ENCODE measurements at places on chromosomes 13 and 19. TPM values are rescaled to one million over a fixed set of nuclear protein-coding genes. Genes with fewer than 3 reads are reported as not detected.
A peak's percentile ranks its signal among the peaks of the same experiment; 100 is the strongest.

PRODH2 gene
- total RNA-seq: not detected

INTS6 gene
- total RNA-seq: 40.5 TPM

KIR3DL1 gene
- total RNA-seq: not detected

CEACAM3 gene
- total RNA-seq: not detected

IRS2 gene
- total RNA-seq: 7.1 TPM

OR10H1 gene
- not detected for total RNA-seq

DLL3 gene
- not detected for total RNA-seq

NRTN gene
- not detected for total RNA-seq

TMEM150B gene
- total RNA-seq: 0.29 TPM

FFAR2 gene
- total RNA-seq: not detected

DDX49 gene
- total RNA-seq: 46.7 TPM

KCTD4 gene
- under 0.01 TPM for total RNA-seq

OR4F17 gene
- not detected for total RNA-seq

CEACAM16 gene
- under 0.01 TPM for total RNA-seq

DNA sequence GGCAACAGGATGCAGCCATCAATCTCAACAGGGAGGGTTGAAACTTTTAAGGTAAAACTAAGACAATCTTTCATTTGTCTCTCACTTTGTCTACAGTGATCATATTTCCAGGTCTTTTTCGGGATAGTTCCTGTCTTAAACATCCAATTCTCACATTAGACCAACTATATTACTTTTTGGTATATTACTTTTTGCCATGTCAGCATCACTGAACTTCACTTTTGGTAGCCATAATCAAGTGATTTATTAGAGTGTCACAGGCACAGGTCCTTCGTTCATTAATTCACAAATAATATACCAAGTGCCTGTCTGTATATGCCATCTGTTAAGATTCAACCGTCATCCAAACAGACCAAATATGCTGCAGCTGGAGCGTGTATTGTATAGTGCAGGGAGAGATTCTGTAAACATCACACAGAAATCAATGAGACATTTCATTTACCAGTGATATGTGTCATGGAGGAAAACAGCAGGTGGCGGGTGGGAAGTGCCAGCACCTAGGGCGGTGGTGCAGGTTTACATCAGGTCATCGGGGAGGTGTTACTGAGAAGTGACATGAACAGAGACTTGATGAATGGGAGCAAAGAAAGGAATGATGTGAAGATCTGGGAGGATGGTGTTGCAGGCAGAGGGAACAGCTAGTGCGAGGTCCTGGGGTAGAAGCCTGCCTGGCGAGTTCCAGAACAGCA lies 24.9 kb downstream of the ARHGEF7 start:
- peak; percentile 51 for DNase-seq

- no peak for DNase-seq
These were observed 31.1 kb downstream of the RB1 start for GRCh38 chr13:48334534-48335127.

DNA sequence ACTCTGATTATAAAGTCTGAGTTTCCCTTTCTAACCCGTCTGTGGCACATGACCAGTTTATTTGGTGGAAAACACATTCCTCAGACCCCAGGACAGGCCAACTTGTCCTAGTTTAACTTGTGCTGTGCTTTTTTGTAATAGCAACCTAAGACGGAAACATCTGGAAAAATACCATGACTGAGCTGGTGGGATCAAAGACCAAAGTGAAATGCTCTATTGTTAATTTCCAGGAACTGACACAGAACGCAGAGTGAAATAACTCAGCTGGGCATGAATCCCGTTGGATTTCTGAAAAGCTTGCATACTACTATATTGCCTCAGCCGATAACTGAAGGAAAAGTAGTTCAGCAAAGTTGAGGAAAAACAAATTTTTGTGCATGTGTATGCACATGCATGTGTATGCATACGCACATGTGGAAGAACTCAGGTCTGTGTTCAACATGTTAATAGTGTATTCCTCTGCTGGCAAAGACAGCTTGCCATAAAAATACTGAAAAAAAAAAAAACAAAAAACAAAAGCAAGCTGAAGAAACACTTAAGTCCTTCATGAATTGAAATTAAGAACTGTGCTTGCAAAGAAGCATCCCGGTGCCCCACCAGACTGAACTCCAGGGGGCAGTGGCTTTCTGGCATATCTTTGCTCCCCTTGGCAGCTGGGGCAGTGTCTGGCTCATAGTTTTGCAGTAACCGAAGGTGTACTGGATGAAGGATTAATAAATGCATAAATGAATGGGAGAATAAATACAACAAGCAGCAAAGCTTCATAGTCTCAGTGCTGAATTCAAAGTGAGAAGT lies 187.8 kb downstream of the LHFPL6 start:
- DNase-seq: peak; percentile 49

GRCh38 chr13:74816737-74817136 lies 665.2 kb downstream of the TBC1D4 start:
- DNase-seq: no peak

DNA sequence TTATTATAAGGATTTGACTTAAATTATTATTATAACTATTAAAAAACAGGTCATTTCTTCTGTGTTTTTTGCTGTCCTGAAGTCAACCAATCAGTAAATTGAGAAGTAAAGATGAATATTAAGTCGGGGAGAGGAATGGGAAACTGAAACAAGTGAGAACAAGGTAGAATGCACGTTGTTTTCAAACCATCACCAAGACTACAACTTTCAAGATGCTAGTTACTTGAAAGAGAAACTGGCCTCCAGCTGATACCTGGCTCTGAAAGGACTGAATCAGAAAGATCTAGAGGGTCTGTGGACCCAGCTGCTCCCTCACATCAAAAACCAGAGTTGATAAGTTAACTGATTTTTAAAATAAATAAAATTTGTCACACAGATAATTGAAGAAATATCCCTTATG lies 1301.5 kb upstream of the ATXN8OS start:
- DNase-seq: no peak

- peak; percentile 58 for DNase-seq
These were observed 15.4 kb upstream of the NOP53 start for GRCh38 chr19:47729799-47730520.

- no peak for DNase-seq
These were observed 218.0 kb downstream of the RBM26 start for GRCh38 chr13:79187917-79188690.

DNA sequence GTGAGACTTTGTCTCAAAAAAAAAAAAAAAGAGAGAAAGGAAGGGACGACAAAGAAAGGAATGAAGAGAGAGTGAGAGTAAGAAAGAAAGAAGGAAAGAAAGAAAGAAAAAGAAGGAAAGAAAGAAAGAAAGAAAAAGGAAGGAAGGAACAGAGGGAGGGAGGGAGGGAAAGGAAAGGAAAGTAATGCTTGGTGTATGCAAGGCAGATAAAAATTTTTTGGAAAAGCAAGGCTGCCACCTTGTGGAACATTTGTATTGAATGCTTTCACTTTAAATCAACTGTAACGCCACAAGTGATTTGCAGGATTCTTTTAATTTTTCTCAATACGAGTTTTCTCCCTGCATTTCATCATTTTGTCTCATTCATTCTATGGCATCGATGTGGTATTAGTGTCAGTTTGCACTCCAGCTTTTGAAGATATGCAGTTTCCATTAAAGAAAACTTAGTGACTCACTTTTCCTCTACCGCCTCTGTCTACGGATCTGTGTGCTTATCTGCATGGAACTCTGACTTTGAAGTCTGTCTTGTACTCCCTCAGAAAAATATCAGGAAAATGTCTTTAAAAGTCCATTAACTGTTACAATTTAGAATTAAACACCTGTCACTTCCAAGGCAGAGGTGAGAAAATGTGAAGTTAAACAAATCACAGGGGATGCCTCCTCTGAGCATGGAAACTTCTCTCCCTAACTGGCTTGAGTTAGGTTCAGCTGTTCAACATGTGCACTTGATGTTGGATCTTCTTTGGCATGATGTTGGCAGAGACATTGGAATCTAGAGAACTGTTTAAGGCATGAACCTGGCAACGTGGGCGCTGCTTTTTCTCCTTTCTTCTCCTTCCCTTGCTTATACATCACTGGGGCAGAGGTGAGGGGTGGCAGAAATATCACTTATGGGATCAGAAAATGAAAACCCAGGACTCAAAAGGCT lies 20.0 kb upstream of the ZDHHC20 start:
- peak; percentile 73 for DNase-seq

DNA sequence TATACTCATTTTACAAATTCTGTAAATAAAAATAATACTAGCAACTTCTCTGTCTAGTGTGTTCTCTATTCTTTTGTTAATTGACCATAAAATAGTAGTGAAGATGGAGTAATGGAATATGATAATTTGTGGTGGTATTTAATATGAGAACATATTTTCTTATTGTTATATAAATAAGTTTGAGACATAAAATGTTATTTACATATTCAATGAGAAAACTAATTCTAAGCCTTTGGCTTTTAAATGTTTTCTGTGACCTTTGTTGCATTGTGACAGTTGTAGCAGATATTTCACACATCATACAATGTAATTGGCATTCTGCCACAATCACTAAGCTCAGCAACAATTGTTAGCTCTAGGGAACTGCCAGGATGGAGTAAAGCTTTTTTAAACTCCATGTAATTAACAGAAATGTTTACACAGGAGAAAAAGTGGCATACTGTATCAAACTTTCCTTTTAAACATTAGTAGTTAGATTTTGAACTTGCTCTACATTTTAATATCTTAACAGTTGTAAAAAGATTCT lies 562.1 kb upstream of the PCDH9 start:
- no peak for DNase-seq

DNA sequence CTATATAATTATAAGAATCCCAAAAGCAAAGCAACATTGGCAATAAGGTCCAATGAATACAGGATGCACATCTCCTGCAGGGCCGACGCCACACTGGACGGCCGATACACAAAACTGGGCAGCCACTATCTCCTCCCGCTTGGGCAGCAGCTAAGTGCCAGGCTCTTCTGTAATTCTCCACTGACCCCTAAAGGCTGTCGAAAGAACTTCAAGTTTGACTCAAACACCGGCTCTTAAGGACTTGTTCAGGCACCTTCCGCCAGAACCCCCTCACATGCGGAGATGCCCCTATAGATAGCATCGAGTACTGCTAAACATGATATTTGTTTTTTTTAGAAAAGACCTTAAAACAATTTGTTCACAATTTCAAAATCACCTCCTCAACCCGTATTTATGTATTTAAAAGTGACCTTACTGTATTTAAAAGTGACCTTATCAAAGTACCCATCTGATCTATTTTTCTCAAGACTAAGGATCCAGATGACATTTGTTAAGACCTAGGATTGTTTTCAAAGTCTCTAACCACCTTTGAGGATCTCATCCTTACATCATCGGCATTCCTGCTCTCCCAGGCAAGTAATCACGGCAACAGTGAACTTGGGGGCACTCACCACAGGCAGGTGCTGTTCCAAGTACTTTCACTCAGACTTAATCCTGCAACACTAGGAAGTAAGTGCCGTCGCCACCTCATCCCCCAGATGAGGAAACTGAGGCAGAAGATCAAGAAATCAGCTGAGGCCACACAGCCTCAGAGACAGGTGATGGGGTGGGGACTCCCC lies 77.8 kb downstream of the TUBGCP3 start:
- DNase-seq: peak; percentile 90

- DNase-seq: no peak
These were observed 50.1 kb upstream of the MYCBP2 start for GRCh38 chr13:77377016-77377415.

- no peak for DNase-seq
These were observed 54.3 kb downstream of the MTMR6 start for GRCh38 chr13:25232937-25233515.

GRCh38 chr19:31054430-31054829 lies 294.8 kb downstream of the TSHZ3 start:
- peak; percentile 65 for DNase-seq

DNA sequence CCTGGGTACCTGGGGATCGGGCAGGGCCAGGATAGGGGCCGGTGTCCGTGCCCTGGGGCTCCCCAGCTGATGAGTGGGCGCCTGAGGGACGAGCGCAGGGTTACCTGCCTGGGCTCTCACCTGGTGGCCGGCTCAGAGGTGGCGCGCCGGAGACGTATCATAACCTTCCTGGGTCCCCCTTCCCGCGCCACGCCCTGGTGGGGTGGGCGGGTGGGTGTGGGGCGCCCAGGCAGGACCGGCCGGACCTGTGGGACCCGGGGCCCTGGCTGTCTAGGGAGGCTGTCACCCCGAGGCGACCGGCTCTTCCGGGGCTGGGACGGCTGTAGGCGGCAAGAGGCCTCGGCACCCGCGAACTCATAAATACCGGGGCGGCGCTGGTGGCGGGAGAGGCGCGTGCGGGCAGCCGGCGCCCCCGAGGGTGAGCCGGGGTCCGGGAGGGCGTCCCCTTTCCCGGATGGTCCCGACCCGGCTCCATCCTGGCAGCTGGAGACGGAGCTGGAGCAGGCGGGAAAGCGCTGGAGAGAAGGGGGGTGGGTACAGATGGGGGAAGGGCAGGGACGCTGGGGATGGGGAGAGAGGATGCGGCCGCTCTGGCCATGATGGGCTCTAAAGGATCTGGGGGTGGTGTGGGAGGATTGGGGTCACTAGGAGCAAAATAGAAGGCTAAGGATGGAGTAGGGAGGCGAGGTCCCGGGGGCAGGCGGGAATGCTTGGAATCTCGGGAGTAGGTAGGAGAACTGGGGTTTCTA lies at the start of gene ACP7:
Gene ACP7, plus strand, starts transcription at position 386 of the 749 bp plus-strand sequence. CDS start 902 bp downstream, outside the sequence.
- peak; percentile 84 for DNase-seq

- DNase-seq: no peak
These were observed 1146.2 kb upstream of the SPRY2 start for GRCh38 chr13:81487151-81487550.

DNA sequence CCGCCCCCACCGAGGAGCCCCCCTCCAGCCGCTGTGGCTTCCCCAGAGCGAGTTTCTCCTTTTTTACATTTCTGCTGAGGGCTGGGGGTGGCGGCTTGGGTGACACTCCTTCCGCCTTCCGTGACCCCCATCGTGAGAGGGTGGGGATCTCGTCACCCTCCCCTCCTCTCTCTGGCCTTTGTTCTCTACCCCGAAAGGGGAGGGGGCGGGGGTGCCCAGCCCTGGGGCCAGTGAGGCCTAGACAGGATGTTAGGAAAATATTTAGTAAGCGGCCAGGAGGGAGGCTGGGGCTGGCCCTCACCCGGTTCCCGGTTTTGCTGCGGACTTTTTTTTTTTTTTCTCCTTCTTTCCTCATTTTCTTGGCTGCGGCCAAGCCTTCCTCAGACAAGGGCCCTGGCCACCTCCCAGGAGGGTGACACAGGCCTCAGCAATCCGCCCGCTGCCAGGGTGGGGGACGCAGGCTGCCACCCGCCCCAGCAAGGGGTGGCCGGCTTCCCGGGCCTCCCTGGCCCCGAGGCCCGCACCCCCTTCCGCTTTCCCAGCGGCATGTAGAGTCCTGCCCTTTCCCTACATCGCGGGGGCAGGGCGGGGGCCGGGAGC lies 3.9 kb downstream of the MIDN start:
- DNase-seq: peak; percentile 99

- DNase-seq: no peak
These were observed 719.2 kb downstream of the OLFM4 start for GRCh38 chr13:53747825-53748224.

GRCh38 chr19:52963247-52963618 lies 552 bp upstream of the ZNF816 start:
- peak; percentile 86 for DNase-seq

GRCh38 chr19:32041681-32042292 lies 303.6 kb upstream of the ZNF507 start:
- no peak for DNase-seq

GRCh38 chr13:94053986-94054593 lies 425.4 kb downstream of the DCT start:
- DNase-seq: no peak
